ENCODE measurements at places on chromosomes 2 and 18. TPM values are rescaled to one million over a fixed set of nuclear protein-coding genes. Genes with fewer than 3 reads are reported as not detected.
A peak's percentile ranks its signal among the peaks of the same experiment; 100 is the strongest.

DNA sequence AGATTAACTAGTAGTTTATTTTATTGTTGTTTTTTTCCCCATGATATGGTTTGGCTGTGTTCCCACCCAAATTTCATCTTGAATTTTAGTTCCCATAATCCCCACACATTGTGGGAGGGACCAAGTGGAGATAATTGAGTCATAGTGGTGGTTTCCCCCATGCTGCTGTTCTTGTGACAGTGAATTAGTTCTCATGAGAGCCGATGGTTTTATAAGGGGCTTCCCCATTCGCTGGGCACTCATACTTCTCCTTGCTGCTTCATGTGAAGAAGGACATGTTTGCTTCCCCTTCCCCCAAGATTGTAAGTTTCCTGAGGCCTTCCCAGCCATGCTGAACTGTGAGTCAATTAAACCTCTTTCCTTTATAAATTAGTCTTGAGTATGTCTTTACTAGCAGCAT lies 36.5 kb downstream of the GALNT14 start:
- no peak for DNase-seq

The GPAT2 gene
- total RNA-seq: 5.7 TPM

GRCh38 chr2:182779323-182779722 lies 63.3 kb downstream of the DNAJC10 start:
- no peak for DNase-seq

The LDLRAD4 gene
- 14.0 TPM for total RNA-seq

- peak; percentile 48 for DNase-seq
Measured at GRCh38 chr2:231640641-231641111, 48.0 kb downstream of the TEX44 start.

DNA sequence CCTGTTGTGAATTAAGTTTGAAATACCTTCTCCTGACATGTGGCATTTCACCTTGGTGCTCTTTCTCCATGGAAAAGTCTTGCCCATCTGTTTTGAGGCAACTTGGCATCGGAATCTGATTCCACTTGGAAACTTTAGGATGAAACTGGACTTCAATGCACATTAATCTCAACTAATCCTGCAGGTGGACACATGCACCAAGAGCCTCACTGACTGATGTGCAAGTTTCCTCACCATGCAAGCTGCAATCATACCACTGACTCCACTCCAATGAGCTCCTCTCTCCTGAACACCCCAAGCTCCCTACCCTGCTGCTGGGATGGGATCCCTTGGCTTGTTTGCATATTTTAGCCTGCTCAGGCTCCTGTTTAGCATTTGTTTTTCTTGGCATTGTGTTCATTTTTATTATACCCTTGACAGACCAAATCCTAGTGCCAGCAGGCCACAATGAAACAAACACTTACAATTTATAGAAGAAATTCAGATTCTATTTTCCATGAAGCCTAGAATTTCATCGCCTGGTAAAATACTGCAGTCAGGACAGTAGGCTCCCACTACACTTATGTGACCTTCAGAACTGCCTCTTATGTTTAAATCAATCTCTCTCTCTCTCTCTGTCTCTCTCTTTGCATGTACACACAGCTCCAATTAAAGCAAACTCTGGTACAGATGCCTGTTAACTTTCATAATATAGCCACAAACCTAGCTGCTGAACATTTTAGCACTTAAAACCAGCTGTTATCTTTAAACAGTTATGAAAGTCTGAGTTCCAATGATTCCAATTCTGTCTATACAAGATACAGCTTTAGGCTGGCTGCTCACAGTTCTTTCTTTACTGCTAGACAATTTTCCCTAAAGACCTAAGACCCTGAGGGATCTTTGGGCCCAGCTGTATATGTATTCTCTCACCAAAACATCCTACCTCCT lies 141.5 kb downstream of the OSR1 start:
- no peak for DNase-seq

DNA sequence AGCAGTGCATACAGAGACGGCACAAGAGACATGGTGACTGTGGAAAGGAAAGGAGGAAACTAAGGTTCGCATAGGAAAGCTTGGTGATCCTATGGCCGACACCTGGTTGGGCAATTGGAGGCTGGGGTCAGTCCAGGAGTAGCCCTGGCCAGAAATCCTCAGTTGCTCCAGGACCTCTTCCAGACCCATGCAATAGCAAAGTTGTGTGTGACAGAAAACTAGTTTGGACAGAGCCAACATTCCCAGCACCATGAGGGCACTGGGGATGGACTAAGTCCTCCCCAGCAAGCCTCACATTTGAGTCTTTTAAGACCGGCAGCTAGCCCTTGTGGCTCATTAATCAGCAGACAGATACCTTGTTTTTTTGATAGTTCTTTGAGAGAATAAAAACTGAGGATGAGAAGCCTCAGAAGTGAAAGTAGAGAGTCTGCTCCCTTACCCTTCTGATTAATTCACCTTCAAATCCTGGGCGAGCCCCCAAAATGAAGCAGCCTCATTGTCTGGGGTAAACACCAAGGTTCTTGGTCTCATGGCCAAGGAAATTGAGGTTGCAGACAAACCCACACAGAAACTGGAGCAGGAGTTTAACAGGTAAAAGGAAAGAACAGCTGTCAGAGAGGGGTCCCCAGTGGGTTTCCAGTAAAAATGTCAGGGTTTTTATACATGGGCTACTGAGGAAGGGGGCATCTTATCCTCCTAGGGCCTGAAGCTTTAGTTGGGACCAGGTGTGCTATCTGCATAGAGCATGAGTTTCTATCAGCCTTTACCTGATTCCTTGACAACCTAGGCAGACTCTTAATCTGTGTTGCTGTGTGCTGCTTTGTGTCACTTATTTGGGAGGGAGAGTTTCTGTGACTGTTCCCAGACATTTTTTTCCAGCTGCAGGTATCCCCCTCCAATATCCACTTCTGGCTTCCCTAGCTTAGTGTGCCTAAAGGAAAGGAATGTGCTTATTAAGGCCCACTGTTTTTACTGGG lies 39.1 kb downstream of the STK17B start:
- DNase-seq: no peak

The MSTN gene
- total RNA-seq: 0.63 TPM

The MPP4 gene
- total RNA-seq: 0.22 TPM

The RGPD3 gene
- 0.20 TPM for total RNA-seq
